ENCODE measurements at places on chromosomes 4 and X.

DNA sequence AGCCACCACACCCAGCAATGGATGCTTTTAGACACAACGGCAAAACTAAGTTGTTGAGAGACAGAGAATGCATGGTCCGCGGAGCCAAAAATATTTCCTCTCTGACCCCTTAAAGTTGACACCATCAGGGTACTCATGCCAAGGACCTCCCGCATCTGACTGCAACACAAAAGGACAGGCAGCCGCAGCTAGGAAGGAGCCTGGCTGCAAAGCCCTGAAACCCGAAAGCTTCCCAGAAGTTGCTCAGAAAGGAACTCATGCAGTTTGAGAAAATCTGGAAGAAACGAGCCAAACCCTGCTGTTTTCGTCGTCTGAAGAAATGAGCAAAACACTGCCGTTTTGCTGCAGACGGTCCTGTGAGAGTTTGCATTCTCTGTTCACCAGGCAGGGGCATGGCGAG, 16.5 kb downstream of the DHRSX start:
- no peak for DNase-seq

- DNase-seq: no peak
Observed at GRCh38 chr4:170721812-170722373, 632.1 kb upstream of the AADAT start.

DNA sequence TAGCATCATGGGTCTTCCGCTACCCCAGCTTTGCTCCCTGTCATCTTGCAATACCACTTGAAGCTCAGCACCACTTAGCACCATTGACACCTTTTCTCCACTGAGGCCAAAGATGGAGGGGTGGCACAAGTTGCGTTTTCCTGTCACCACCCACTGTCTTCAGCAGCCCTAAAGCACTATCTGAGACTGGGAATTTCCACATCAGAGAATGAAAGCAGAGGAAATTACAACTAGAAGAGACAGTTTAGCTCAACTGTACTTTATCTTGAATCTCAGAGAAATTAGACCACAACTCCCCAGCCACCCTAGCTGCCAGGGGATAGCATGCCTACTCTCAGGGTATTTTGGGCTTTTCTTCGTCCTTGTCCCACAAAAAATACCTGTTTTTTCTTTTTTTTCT, 111.0 kb downstream of the DDIT4L start:
- DNase-seq: no peak

- DNase-seq: no peak
Observed at GRCh38 chrX:93585661-93586060, 87.7 kb downstream of the NAP1L3 start.

Data from hematopoietic multipotent progenitor cell treated with erythropoietin and hydrocortisone succinate and interleukin-3 and kit ligand, for 8 days (in vitro differentiated cells).